Stimulated activated CD8-positive, alpha-beta memory T cell treated with anti-CD3 and anti-CD28 coated beads, Interleukin-2, amount 100 ng/mL, for 48 hours (primary cell): ENCODE measurements at places on chromosomes 12 and 14.

- DNase-seq = no peak
Observed at GRCh38 chr14:64112867-64113678, 181.1 kb downstream of the ESR2 start.

- DNase-seq = no peak
Observed at GRCh38 chr12:5593086-5593485, 161.2 kb downstream of the NTF3 start.

GRCh38 chr14:73254247-73255004 is 17.1 kb downstream of the PAPLN start:
- no peak for DNase-seq

DNA sequence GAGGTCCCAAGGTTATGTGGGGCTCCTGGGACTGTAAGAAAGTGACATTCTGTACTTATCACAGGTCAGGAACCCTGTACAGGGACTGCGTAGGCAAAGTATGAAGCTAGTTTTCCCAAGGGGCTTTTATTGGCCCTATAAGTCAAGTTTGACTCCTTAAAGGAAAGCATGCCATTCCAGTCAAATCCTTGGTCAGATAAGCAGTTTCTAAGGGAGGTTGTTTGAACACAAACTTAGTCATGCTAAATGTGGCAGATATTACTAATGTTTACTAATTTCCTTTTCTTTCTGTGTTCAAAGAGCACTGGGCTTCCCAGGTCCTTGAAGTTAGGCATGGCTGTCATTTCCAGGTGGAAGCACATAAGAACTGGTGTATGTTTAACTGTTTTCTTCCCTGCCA is 472.4 kb downstream of the ATP23 start:
- DNase-seq = no peak

GRCh38 chr14:24954700-24955037 is 95.3 kb downstream of the STXBP6 start:
- DNase-seq = no peak

- no peak for DNase-seq
Observed at GRCh38 chr12:94163850-94164249, 15.5 kb downstream of the PLXNC1 start.

DNA sequence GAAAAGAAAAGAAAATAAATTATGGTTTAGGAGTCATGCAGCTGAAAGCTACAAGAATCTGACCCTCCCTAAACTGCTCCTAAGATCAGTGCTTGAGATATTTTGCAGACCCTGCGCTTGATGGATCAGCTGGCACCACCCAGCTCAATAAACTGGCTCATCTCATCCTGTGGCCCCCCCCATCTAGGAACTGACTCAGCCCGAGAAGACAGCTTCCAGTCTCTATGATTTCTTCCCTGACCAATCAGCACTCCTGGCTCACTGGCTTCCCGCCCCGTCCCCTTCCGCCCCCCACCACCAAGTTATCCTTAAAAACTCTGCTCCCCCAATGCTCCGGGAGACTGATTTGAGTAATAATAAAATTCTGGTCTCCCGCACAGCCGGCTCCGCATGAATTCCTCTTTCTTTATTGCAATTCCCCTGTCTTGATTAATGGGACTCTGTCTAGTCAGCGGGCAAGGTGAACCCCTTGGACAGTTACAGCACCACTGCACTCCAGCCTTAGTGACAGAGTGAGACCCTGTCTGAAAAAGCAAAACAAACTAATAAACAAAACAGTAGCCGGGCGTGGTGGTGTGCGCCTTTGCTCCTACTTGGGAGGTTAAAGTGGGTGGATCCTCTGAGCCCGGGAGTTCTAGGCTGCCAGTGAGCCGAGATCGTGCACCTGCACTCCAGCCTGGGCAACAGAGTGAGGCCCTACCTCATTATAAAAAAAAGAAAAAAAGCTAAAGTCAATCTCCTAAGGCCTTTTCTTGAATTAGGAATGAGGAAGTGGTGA is 24.5 kb upstream of the SPTLC2 start:
- no peak for DNase-seq

DNA sequence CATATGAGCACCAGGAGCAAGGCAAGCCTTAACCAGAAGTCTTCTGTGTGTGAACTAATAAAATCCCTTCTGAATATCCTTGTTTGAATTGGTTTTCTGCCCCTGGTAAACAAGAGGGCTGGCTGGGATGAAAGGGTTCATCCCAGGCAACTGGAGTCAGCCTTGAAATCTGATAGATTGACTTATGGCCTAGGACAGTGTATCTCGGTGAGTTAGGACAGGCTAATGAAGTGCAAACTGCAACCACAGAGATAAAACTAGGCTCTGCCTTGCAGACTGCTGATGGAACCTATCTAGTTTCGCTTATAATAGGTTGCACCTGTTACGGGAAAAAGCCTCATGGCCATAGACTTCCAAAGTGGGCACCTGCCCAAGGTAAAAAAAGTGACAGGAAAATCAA is 451.9 kb upstream of the NOVA1 start:
- DNase-seq = no peak

GRCh38 chr14:93725002-93725582 is 63.2 kb downstream of the PRIMA1 start:
- DNase-seq = no peak

DNA sequence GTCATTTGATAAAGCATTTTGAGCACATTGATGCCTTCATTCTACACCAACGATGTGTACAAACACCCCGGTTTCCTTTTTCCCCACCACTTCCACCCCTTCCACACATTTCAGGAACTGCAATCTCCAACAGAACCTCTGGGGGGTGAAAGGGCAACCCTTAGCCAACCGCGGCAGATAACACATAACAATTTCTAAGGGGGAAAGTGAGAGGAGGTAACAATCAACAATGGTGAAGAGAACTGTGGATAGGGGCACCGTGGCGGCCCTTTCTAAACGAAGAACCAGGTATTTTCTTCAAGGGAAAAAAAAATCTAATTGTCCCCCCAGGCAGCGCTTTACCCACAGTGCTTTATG is 1.1 kb downstream of the KITLG start:
- no peak for DNase-seq

- DNase-seq = no peak
Observed at GRCh38 chr14:76112889-76113624, 38.7 kb upstream of the GPATCH2L start.

DNA sequence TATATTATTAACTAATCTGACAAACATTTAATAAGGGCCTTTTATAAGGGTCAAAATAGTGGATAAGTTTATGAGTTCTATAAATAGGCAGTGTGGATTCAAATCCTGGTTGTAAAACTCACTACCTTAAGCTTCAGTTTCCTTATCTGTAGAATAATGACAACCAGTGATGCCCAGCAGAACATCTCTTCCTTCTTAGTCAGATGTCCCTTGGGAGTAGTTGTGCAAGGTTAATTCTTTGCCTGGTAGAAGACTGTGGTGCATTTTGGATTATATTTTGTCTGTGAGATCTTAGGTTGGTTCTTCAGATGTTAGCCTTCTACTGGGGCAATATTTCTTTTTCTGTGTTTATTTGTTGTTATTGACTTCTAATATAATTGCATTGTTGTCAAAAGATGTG is 59.5 kb downstream of the ARID2 start:
- DNase-seq = no peak

GRCh38 chr12:12929696-12930095 is 22.3 kb downstream of the GPRC5D start:
- DNase-seq = no peak

DNA sequence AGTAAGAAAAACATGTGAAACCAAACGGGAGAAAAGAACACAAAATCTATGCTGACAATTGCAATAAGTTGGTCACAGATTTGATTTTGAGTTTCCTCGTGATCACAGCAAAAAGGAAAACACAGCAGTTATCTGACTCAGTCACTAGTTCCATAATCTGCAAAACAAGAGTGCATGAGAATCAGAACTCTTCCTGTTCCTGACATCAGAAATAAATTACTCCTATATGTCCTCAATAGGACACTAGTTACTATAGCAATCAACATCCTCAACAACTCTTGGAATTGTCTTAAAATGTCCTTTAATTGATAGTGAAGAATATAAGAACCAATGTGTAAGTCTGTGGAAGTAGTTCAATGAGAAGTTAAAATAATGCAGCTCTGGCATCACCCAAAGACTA is 268.0 kb upstream of the NOS1 start:
- DNase-seq = no peak

DNA sequence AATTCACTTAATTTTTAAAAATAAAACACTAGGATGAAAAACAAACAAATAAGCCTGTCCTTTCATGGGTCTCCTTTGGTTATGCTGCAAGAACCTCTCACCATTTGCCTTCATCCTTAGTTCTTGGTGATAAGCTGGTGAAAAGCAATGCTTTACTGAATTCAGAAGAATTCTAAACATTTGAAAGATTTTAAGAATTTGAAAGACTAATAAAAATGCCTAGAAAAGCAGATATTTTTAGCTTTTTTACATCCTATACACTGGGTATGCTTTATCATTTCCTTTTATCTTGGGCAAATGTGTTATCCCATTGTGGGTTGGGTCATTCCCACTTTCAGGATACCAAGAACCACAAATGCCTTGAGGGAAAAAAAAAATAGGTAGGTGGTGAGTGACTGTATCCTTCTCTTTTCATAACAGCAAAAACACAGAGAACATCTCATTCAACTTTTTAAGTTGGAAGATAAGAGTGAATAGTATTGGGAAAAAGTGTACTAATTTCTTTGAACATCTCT is 197.1 kb upstream of the ABCD2 start:
- no peak for DNase-seq

DNA sequence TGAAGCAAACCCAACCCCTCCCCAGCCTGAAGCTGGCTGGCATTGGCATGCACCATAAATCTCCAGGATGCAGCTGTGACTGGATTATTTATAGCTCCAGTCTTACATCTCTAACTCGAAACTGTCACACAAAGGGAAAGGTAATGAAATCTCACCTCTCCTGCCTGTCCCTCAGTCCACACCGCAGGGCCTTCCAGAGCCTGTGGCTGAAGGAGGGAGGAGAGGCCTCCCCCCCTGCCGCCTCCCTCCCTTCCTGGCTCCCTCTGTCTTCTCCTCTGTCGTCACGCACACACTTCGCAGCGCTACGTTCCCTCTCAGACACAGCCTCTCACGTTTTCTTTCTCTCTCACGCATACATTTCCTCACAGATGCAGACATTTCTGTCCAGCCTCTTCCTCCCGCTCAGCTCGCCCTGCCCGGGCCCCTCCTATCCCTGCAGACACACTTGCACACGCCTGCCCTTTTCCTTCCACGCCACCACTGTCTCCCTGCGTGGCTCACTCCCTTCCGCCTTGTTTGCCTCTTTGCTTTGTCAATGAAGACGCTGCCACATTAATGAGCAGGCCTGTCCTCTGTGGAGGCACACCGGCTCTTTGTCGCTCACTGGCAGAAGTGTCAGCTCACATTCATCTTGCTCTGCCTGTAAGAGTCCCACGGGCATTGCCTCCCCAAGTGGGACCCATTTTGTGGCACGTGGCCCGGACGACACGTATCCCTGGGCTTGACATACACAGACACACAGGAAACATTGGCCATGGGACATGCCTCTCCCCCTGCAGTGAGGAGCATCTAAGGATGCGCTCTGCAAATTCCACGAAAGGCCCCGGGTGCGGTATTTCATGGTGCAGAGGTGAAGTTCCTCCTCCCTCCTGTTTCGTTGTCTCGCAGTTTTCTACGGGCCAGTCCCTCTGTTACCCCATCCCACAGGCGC is 27.9 kb downstream of the IRF2BPL start:
- no peak for DNase-seq

GRCh38 chr12:39846304-39846703 is 226.7 kb upstream of the ABCD2 start:
- DNase-seq = no peak

DNA sequence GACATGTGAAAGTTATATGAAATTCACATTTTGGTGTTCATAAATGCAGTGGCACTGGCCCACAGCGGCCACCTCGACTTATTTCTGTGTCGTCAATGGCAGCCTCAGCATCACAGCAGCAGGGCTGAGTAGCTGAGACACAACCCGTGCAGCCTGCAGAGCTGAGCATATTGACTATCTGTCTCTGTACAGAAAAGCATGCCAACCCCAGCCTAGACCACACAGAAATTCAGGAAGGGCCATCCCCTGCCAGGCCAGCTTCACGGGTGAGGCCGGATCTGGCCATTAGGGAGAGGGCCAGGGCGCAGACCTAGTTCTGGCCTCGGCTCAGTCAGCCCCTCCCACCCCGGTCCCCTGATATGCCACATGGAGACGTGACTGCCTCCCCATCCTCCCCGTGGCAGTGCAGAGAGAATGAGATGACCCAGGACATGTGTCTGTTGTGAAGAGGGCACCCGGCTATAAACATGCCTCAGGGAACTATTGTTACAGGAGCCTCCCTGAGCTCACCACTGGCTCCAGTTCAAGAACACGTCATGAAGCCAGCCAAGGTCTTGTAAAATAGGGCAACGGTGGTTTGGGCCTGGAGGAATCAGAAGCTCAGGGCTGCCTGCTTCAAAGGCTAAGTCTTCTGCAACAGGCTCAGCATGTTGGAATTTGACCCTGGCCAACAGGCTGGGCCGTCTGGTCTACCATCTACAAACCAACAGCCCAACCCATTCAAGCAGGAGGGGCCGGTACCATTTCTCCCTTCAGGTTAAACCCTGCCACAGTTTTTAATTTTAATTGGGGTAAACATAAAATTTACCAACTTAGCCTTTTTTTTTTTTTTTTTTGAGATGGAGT is 25.5 kb downstream of the SCARB1 start:
- DNase-seq = no peak

DNA sequence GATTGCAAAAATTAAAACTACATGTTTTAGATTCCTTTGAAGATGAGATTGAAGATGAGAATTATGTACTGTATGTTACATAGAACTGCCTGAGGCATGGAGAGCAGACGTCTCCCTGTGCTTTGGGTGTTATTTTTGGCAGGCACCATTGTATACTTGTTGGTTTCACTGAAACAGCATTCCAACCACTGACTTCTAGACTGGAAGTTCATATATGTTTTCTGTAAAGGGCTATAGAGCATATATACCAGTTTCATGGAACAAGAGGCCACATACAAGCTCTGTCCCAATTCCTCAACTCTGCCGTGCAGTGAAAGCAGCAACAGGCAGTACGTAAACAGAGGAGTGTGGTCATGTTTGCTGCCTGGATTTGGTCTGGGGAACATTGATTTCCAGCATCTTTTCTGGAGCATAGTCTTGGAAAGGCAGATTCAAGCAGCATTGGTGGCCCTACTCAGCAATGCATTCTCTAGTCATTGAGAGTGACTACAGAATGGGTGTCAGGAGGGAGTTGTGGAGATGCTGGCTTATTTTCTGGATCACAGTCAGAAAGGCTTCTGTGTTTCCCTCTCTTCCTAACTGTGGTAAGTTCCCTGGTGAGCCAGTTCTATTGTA is 57.6 kb upstream of the CNTN1 start:
- DNase-seq = no peak
